ENCODE measurements at places on chromosomes 4 and X.

GRCh38 chr4:44927399-44928380, 201.3 kb upstream of the GNPDA2 start:
- no peak for DNase-seq

DNA sequence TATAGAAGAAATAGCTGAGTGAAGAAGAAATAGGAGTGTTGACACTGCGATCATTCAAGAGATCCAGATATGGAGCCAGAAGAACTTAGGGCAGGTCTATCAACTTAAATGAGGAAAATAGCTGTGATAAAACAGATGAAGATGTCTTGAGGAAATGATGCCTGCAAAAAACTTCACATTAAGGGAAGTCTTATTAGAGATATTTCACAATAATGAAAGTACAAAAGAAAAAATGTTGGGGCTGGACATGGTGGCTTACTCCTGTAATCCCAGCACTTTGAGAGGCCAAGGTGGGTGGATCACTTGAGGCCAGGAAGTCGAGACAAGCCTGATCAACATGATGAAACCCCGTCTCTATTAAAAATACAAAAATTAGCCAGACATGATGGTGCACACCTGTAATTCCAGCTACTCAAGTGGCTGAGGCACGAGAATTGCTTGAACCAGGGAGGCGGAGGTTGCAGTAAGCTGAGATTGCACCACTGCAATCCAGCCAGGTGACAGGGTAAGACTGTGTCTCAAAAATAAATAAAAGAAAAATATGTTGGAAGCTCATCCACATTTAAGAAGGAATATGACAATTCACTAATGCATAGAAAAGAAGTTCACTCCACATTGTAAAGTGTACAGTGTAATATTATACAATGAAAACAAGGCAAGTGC, 56.3 kb downstream of the PKD2 start:
- no peak for DNase-seq

- no peak for DNase-seq
Measured at GRCh38 chr4:22721204-22721603, 28.5 kb downstream of the GBA3 start.

GRCh38 chr4:109206620-109207019, 95.8 kb downstream of the COL25A1 start:
- DNase-seq: no peak

GRCh38 chr4:84611531-84611930, 28.6 kb downstream of the CDS1 start:
- no peak for DNase-seq

DNA sequence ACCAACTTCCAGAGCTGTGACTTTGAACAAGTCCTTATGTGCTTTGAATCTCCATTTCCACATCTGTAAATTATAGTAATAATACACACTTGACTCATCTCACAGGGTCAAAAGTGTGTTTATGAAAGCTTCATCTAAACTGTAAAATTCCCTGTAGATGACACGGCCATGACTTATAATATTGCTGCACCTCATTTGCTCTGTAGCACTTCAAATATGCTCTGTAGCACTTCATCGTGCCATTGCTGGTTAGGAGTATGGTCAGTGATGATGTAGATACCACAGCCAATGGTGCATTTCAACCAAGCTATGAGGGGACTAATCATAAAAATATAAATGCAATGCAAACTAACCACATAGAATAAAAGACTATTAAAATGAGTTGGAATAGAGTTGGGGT, 318.6 kb downstream of the ANK2 start:
- DNase-seq: no peak

- no peak for DNase-seq
Measured at GRCh38 chr4:92111493-92111892, 192.3 kb upstream of the GRID2 start.

GRCh38 chr4:100357542-100357941, 160.3 kb downstream of the EMCN start:
- no peak for DNase-seq

- no peak for DNase-seq
Measured at GRCh38 chrX:150508018-150508417, 60.4 kb upstream of the MTM1 start.

- no peak for DNase-seq
Measured at GRCh38 chr4:81651243-81651899, 179.7 kb upstream of the RASGEF1B start.

DNA sequence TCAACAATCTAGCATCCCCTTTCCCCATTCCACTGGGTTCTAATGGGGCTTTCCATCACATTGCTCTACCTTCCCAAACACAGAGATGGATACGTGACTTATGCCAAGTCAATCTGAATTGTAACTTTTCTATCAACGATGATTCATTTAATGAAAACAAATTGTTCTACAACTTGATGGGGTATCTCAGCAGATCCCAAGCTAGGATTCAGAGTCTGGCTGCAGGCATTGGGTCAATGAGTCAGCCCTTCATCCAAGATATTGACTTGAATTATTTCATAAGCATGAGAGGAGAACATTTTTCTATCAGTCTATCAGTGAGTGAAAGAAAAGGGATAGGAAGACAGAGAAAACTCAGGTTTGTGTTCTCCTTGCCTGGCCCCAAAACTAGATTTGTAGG, 15.0 kb upstream of the HPGDS start:
- DNase-seq: no peak

- no peak for DNase-seq
Measured at GRCh38 chr4:11605597-11605996, 176.9 kb upstream of the HS3ST1 start.

DNA sequence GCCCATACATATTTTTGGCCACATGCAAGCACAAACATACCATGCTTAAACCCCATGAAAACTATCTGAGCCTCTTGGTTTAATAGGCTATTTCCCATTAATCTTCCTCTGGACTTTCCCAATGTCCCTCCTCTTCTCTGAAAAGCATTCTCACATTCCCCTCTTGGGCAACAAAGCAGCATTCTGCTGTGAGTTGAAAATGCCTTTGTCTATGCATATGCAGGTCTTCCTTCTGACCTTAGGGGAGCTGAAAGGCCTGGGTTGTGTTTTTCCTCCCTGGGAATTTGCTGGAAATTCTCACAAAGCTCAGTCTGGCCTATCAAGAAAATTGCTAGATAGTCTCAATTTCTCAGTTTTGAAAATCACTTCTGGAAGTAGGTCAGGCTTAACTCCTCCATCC, 4.2 kb downstream of the VSIG4 start:
- DNase-seq: no peak

DNA sequence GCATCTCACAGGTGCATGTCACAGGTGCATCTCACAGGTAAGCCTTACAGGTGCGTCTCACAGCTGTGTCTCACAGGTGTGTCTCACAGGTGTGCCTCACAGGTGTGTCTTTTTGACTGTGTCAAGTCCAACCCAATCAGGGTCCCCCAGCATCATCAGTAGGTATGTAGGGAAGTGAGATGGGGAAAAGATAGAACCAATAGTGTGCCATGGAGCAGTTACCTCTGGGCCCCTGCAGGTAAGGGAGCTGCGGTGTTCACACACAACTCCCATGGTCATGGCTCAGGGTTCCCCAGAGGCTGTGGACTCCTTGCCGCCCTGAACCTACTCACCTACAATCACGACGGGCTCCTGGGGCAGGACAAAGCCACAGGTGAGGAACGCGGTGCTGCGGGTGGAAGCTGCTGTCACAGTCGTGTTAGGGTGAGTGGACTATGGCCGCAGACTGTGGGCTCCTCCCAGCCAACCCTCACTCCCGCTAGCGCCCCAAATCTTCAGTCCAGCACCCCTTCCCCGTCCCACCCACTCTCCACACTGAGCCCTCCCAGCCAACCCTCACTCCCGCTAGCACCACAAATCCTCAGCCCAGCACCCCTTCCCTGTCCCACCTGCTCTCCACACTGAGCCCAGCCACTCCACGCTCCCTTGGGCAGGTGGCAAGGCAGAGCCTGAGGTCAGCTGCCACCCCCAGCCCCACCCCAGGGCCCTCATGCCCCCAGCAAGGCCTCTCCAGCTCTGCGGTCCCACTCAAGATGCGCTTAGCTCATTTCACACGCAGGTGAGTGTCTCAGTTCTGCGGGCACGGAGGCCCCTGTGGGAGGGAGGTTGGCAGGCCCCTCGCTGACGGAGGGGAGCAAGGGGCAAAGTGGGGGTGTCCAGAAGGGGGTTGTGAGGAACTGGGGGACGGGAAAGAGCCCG, 2.1 kb upstream of the PDE6B start:
- DNase-seq: no peak

- DNase-seq: no peak
Measured at GRCh38 chrX:139563251-139563650, 32.7 kb downstream of the F9 start.

DNA sequence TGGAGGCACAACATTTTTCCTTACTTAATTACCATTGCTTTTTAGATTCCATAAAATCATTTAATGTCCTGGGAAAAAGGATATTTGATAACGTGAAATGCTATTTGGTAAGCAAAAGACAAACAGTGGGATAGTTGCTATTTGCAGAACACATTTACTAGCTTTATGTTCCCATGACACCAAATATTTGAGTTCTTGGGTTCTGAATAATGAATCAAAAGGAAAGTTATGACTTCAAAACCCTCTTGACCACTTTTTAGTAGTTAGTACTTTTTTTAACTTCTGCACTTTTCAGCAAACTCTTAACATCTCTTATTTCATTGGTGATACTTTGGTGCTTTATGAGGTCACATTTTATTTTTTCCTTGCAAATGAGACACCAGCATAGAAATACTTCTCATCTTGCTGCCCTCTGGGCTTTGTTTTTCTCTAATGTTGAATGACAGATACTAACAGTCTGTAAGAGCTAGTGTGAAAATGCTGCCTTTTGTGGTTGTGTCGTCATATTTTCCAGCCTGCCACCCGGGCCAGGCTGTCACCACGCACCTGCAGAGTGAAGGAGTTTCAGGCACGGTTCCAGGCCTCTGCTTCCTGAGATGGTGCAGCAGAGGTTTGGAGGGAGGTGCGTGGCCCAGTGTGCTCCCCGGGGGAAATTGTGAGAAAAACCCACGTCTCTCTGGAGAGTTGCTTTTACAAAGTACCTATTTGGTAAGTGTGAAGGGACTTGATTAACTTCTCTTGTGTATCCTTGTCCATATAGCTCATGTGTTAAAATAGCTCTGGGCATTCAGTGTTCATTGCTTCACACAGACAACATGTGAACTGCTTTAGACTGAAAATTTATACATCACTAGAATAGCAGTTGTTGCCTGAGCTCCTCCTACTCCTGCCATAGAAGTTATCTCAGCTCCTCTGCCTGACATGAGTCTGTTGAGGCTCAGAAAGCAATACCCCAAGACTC, 34.7 kb downstream of the MSL3 start:
- DNase-seq: peak; percentile 48

DNA sequence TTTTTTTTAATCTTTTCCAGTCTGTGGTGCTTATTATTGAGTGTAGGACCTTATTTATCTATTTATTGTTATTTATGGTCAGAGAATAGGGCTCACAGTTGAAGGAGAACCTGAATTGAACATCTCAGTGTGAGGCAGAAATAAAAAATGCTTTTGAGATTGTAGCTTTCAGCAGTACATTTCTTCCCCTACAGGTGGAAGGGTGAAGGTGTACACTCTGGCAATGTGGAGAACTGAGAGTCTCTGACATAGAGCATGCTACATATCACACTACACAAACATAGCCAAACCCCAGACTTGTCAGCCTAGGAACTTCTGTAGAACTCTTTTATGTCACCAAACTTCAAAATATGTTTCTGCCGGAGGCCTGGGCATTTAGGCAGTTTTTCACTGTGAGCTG, 140.2 kb downstream of the STIM2 start:
- DNase-seq: no peak

DNA sequence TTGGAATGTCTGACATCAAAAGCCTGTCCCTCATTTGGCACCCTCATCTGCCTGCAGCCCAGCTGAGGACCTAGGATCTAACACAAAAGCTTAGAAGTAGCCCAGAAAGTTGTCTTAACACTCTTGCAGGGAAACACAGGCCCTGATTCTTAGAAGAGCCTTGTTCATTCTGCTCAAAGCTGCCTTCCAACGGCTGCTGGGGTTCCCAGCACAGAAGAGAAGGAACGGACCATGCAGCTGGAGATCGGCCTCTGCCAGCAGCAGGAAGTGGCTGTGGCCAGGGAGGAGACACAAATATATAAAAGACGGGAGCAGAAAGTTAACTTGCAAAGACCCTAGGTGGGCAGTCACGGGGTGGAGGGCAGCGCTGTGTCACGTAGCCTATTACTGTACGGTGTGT, 20.4 kb downstream of the PRPS2 start:
- no peak for DNase-seq

DNA sequence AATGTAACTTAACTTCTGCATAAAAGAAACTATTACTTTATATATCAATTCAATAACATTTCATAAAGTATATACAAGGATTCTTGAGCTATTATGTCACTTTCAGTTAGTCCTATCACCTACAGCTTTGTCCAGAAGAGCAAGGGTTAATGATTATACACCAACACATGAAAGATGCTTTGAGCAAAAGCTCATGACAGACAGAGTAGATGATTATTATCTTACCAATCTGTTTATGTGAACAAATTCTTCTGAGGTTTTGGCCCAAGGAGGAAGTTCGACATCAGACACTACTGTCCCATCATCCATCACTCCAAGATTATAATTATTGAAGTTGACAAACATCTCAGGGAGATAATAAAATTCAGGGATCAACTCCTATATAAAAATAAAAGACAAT, 166.7 kb upstream of the MAB21L2 start:
- DNase-seq: no peak

GRCh38 chr4:104491481-104492182, 3.1 kb downstream of the CXXC4 start:
- DNase-seq: peak; percentile 22

GRCh38 chrX:107485013-107485412, 35.6 kb downstream of the FRMPD3 start:
- DNase-seq: no peak

DNA sequence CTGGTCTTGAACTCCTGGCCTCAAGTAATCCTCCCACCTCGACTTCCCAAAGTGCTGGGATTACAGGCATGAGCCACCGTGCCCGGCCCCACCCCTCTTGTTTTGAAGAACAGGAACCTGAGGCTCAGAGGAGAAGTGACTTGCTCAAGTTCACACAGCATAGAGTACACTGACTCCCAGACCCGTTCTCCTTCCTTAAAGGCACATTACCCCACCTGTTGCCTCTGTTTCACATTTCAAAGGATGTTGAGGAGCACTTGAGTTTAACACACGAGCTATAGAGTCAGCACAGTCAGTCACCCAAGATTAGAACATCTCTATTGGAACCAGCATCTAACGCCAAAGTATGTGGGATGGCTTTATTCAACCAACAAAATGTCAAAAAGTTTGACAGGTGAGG, 51.1 kb downstream of the RAI2 start:
- DNase-seq: no peak

DNA sequence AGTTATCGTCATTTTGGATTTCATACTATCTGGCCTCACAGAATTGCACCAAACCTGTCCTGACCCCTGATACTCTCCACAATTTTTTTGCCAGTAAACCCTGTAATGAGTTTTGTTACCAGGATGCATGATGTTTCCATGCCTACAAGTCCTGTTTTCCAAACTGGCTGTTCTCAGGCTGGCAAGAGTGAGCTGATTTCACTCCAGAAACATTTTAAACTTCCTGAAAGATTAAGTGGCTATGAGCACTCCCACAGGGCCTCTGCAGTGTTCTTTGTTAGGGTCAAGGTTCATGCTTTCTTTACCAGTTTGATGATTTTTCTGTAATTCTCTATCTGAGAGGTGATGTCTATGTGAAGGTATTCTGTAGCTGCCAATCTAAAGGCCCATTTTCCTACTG, 31.7 kb upstream of the PDLIM3 start:
- DNase-seq: no peak

GRCh38 chrX:117851025-117851424, 265.6 kb downstream of the KLHL13 start:
- no peak for DNase-seq
